Activated naive CD4-positive, alpha-beta T cell treated with anti-CD3 and anti-CD28 coated beads, Interleukin-2, amount 50 U/mL, for 16 hours (primary cell): ENCODE measurements at places on chromosomes 16 and 17.

DNA sequence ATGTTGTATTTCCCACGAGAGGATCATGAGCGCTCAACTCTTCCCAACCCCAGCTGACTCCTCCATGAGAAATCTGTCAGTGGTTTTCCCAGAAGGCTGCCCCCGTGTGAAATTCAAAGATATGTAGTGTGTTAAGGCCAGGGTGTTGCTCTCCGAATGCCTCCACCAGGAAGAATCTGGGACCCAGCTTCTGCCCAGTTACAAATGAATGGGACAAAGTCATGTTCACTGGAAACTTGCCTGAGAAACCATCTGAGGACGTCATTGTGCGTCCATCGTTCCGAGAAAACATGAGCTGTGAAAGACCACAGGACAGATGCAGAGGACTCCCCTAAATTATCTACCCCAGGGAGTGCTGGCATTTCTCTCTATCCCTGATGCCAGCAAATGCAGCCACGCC is 86.0 kb downstream of the AIPL1 start:
- DNase-seq: no peak

DNA sequence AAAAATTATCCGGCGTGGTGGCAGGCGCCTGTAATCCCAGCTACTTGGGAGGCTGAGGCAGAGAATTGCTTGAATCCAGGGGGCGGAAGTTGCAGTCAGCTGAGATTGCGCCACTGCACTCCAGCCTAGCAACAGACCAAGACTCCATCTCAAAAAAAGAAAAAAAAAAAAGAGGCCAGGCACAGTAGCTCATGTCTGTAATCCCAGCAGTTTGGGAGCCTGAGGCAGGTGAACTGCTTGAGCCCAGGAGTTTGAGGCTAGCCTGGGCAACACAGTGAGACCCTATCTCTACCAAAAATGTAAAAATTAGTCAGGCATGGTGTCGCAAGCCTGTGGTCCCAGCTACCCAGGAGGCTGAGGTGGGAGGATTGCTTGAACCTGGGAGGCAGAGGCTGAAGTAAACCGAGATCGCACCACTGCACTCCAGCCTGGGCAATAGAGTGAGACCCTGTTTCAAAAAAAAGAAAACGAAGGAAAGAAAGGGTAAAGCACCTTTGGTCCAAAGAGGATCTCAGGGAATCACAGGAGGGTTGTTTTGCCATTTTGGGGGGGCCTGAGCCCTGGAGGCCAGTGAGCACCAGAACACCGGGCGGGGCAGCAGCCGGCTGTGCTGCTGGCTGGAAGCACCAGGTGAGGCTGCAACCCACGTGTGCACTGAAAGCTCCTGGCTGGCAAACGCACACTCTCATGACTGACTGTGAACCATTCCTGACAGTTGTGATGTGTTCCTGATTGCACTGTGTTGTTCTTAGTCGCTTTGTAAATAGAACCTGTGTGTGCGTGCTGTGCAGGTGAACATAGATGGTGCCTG is 18.4 kb downstream of the HS3ST6 start:
- no peak for DNase-seq

- DNase-seq: no peak
These were observed 8.5 kb downstream of the CSF3 start for GRCh38 chr17:40023590-40024292.

- no peak for DNase-seq
These were observed 418.9 kb downstream of the CDH8 start for GRCh38 chr16:61617219-61617783.

GRCh38 chr17:82914375-82914774 is 74.6 kb upstream of the ZNF750 start:
- DNase-seq: no peak
